ENCODE measurements at places on chromosomes 4 and X.

DNA sequence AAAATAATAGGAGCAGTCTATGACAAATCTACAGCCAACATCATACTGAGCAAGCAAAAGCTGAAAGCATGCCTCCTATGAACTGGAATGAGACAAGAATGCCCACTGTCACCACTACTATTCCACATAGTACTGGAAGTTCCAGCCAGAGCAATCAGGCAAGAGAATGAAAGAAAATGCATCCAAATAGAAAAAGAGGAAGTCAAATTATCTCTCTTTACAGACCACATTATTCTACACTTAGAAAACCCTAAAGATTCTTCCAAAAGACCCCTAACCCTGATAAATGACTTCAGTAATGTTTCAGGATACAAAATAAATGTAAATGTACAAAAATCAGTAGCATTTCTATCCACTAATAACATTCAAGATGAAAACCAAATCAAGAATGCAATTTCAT is 249.0 kb downstream of the STK32B start:
- no peak for DNase-seq

DNA sequence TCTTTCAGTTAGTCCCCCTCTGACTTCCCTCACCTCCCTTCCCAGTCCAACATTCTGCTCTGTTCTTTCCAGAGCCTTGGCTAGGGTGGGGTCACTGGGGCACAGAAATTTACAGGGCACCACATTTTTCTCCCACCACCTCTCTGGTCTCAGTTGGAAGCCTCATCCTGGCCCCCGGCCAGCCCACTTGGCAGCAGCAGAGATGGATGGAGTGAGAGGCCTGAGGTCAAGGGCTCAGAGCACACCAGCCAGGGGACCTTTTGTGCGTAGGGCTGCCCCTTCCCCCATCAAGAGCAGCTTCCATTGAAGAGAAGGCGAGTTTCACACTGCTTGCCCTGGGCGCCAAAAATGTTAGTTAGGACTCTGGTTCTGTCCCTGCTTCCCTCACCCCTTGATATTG is 230.9 kb downstream of the SOX3 start:
- no peak for DNase-seq

- DNase-seq: no peak
Measured at GRCh38 chrX:17377795-17378194, 2.8 kb downstream of the NHS start.

DNA sequence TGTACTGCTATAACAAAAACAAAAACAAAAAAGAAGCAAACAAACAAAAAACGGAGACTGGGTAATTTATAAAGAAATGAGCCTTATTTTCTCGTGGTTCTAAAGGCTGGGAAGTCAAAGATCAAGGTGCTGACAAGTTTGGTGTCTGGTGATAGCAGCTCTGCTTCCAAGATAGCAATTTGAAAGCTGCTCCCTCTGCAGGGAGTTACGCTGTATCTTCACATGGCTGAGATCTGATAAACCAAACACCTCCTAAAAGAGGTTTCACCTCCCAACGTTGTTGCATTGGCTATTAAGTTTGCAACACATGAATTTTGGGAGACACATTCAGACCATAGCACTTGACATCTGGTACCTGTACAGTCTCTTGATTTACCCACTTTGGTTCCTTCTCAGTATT is 854.2 kb downstream of the CENPC start:
- no peak for DNase-seq

DNA sequence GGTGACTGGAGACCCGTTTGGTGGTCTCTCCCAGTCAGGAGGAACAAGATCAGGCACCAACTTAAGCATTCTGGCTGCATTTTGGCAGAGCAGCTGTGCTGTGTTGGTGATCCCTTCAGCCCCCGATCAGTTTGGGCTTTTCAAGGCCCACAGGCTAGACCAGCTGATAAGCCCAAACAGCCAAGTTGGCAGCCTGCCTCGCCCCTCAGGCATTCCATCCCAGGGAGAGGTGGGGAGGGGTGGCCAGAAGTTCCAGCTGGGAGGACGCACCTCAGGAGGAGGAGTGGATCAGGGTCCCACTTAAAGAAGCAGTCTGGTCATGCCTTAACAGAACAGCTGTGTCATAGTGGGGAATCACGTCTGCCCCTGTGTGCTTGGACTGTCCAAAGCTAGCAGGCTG is 105.8 kb downstream of the CHIC1 start:
- DNase-seq: no peak

All from CD4-positive, alpha-beta T cell treated with Interleukin-4 for 4 hours (primary cell).